G401 (cell line): ENCODE measurements at places on chromosomes 6 and 20.

DNA sequence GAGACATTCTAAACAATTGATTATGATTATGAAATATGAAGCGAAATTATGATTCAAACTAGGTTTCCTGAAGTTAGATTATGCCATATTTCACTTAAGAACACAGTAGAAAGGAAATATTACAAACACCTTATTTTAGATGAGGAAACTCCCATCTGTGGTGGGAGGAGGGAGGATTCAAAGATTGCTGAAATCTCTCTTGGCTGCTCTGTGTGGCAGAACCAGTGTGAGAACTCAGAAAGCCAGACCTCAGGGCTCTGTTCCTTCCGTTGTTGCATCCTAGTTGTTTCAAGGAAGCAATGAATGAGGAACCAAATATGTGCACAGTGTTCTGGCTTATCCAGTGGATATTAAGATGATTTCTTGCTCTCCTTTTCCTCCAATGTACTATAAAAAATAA, 2.1 kb downstream of the TAAR5 start:
- no peak for DNase-seq

- peak; percentile 80 for DNase-seq
Observed at GRCh38 chr6:108557494-108558371, 3.0 kb upstream of the FOXO3 start.

DNA sequence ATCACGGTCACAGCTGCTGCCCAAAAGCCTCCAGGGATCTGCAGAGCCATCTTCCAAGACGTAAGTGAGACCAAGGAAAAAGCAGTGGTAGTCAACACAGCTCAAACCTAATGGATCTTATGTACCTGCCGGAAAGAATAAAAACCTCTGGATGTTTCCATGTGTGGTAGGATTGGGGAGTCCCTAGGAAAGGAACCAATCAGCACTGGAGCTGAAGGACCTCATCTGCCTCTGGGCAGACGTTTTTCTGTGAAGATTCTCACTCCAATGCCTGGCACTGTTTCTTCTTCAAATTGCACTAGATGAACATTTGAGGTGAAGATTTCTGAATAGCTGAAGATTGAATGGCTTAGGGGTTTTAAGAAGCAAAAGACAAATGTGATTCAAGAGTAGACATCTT, at the start of gene HLA-DQB2:
HLA-DQB2 (minus strand) TSS at position 112 of the 400 bp plus-strand sequence; CDS start at position 50, 62 bp downstream.
- no peak for DNase-seq

DNA sequence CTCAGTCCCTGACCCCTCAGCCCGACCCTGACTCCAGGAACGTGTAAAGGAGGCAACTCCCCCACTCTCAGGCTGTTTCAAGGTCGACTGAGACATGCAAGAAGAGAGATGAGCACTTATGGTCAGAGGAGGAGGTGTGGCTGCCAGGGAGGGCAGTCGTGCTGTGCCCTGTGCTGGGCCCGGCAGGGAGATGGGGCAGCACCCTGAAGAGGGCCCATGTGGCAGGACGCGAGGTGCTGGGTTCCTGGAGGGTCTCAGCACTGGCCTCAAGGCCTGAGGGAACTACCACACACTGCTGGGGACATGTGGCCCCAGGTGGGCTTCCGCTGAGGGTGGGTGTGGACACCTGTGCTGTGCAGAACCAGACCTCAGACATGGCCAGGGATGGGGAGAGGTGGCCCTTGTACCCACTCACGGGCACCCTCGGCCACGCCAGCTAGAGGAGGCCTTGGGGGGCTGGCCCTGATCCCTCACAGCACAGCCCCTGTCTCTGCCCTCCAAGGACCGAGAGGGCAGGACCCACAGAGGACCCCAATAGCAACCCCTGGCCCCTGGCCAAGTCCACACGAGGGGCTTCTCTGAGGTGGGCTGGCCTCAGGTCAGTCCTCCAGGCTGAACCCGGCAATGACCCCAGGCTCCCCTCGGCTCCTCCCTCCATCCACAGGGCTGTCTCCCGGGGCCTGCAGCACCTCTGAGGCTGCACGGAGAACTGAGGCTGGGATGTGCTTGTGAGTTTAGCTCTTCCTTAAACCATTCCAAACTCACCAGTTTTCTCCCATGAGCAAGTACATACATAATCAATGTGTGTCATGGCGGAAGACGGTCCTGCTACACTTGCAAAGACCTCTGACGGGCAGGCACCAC, 8.7 kb downstream of the SLC2A4RG start:
- DNase-seq: no peak

DNA sequence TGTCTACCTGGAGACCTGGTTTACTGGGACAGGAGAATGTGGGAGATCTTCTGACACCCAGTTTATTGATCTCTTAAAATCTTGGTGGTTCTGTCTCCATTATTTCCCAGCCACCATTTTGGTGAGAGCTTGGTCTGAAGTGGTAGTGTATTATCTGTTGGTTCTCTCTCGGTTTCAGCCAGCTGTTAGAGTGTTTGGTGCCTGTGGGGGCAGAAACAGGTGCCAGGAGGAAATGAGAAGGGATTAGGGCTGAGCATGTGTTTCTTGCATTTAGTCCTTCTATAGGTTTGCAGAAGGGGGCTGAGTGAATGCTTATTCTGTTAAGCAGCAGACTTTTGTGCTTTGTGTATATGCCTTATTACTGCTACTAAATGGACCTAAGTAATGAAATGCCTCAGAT, 9.6 kb downstream of the JARID2 start:
- no peak for DNase-seq

GRCh38 chr20:56211051-56211450, 37.5 kb upstream of the MC3R start:
- DNase-seq: no peak

- no peak for DNase-seq
Observed at GRCh38 chr6:33979750-33980149, 166.1 kb downstream of the GRM4 start.

DNA sequence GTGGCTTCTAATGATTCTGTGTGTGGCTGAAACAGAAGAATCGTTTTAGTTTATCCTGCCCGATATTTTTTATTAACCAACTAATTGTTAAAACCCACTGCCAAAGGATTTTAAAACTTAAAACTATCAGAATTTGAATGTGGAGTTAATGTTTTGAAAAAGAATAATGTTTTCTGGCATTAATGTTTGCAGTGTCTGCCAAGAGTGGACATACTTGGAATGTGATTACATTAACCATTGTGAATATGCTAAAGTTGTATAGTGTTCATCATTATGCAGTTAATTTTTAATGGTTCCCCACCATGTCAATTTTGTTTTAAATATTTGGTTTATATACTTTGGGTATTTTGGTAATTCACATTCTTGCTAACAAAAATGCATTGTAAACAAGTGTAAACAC, 24.4 kb downstream of the DCBLD1 start:
- DNase-seq: no peak

DNA sequence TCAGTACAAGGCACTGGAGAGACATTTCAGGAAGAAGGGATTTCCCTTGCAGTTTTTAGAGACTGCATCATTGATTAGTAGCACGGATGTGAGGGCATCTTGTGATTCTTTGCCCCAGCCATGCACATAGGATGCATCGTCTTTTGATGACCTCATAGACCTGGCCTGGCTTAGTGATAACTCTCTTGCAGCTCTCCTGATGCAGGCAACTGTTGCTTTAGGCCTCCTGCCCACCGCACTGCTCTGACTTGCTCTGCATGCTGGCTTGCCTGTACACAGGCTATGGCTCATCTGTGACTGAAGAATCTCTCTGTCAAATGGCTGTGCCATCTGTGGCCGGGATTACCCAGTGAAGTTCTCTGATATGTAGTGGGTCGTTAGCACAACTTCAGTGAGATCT, 207.7 kb upstream of the PTCHD4 start:
- DNase-seq: no peak

GRCh38 chr6:63674635-63675034, 39.0 kb downstream of the PHF3 start:
- no peak for DNase-seq

DNA sequence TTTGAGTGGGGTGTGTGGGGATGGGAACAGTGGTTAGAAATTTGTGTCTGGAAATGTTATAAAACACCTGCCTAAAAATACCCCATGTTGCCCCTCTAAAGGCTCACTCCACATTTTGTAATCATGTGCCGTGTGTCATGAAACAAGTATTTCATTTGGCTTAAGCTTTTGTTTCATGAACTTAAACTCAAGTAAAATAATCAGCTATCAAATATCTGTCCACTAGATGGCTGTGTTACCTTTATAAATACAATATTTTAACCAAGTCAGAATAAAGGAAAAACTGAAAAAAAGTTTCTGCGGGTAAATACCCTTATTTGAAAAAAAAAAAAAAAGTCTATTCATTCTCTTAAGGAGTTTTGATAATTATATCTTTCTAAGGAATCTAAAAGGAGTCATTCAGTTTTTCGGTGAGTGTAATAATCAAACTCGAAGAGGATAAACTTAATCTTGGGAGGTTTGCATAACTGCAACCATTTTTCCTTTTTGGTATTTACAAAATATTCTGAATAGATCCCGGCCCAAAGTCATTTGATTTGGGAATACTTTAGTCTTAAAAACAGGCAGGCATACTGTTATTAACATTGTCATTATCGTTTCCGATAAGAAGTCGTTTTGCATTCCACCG, 29.9 kb upstream of the MTRF1L start:
- DNase-seq: peak; percentile 37

DNA sequence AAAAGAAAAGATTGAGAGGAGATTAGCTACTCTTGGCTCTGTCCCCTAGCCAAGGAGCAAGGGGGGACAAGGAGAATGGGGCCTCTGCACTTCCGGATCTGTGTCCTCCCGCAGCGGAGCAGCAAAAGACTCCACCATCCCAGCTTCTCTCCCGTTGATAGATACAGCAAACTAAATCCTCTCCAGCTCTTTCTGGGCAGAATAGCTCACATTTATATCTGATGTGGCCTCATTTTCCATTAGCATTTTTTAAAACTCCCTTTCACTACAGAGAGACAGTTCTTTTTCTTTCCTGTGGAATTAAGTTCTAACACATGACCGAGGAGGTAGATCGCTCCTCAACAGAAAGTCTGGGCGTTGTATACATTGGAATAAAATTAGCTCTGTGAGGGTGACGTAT, 260.9 kb upstream of the SOX4 start:
- no peak for DNase-seq

GRCh38 chr20:54234991-54235390, 27.1 kb downstream of the PFDN4 start:
- no peak for DNase-seq

DNA sequence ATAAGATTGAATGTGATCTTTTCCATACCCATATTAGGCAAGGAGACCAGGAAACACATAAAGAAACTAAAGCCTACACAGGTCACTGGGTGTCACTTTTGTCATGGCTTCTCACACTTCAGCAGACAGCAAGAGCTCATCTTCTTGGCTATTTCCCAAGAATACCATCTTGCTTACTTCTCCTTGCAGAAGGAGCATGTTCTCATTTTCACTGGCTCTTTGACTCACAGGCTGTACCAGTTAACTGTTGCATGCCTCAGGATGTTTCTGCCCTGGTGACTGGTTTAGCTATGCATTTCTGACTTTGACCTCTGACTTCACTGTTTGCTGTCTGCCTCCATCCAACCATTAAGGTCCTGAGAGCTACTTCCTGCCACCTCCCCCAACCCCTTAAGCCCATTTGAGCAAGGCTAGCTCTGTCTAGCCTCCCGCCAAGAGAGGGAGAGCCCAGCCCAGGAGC, 40.3 kb upstream of the OGFRL1 start:
- peak; percentile 69 for DNase-seq

- no peak for DNase-seq
Observed at GRCh38 chr6:151073146-151073545, 166.6 kb upstream of the AKAP12 start.

GRCh38 chr20:20404633-20405032, 36.7 kb downstream of the INSM1 start:
- peak; percentile 64 for DNase-seq

- no peak for DNase-seq
Observed at GRCh38 chr6:145428706-145429105, 306.6 kb downstream of the EPM2A start.

- DNase-seq: no peak
Observed at GRCh38 chr20:32333988-32334885, 23.9 kb upstream of the ASXL1 start.

DNA sequence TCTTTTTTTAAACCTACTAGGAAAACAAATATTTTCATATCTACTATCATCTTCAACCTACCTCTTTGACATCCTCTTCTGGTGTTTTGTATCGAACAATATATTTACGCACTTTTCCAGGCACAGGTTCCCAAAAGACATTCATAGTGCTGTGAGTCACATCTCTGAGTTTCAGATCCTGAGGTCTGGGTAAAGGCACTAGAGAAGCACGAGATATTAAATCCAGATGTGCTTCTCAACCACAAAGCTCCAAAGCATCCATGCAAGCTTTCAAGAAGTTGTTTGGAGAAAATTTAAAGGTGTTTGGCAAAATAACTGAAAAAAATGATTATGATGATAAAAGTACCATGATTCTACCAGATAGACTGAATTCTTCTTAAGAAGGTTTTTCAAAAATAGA, 62.7 kb downstream of the COL12A1 start:
- no peak for DNase-seq

DNA sequence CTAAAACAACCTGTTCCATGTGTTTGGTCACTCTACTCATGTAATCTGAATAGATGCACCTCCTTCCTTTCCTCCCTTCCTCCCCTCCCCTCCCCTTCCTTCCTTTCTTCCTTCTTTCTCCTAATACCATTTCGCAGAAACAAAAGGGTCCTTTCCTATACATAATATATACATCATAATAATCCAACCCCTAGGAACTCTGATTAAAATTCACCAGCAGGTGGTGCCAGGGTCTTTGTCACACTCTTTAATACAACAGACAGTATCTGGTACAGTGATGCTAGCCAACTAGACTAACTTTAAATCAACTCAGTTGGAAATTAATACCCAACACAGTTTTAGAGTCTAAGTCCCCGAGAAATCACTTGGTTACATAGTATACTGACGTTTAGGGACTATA, 181.2 kb upstream of the SHLD1 start:
- peak; percentile 74 for DNase-seq

DNA sequence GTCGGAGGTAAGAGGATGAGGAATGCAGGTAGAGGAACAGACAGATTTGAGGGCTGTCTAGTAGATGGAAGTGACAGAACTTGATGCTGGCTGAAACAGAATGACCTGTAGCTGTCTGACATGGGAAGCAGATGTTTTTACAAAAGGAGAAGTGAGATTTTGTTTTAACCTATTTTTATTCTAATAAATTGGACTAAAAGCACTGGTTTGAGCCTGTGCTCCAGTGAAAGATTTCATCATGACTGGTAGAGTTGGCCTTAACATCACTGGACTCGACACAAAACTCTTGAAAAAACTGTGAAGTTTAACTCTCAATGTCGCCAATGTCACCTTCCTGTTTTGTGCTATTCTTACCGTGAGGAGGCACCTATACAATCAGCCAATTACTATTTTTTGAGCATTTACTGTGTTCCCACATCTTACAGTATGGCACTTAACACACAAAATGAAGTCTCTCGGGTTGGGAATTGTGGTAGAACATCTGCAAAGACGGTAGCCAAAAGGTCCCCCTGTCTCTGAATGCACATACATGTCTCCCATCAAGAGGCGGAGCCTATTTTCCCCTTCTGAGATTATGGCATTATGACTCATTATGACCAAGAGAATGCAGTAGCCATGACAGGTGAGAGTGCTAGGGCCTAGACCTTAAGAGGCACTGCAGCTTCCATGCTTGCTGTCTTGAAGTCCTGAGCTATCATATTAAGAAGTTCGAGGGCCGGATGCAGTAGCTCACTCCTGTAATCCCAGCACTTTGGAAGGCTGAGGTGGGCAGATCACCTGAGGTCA, 93.2 kb downstream of the FOXF2 start:
- no peak for DNase-seq

GRCh38 chr6:138161338-138162110, at the start of gene ARFGEF3:
Gene ARFGEF3 (plus strand): TSS chr6:138161939. CDS start chr6:138162087, 148 bp downstream.
- peak; percentile 81 for DNase-seq

- DNase-seq: no peak
Observed at GRCh38 chr6:14616656-14617055, 499.1 kb downstream of the CD83 start.
